ENCODE measurements at places on chromosomes 2 and 18.
A peak's percentile ranks its signal among the peaks of the same experiment; 100 is the strongest.

- no peak for DNase-seq
Measured at GRCh38 chr18:34261865-34262780, 37.4 kb upstream of the NOL4 start.

GRCh38 chr2:226558418-226558817 lies 241.2 kb downstream of the IRS1 start:
- DNase-seq: no peak

DNA sequence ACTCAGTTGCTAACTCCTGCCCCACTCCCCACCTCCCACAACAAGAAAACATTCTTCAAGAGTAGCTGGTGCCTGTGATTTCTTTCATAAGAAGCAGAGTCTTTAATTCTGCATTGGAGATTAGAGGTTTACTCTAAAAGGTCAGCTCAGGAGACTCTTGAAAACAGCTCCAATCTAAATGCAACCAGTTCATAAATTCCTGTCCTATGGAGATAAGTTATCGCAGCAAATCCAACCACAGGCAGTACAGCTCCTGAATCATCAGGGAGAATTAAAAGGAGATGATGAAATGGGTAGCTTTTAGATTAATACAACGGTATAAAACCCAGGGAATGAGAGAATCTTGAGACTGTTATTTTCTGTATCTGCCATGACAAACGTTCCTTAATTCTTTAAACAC lies 130.7 kb downstream of the SOCS6 start:
- no peak for DNase-seq

- no peak for DNase-seq
Measured at GRCh38 chr18:32346671-32347070, 124.0 kb downstream of the GAREM1 start.

DNA sequence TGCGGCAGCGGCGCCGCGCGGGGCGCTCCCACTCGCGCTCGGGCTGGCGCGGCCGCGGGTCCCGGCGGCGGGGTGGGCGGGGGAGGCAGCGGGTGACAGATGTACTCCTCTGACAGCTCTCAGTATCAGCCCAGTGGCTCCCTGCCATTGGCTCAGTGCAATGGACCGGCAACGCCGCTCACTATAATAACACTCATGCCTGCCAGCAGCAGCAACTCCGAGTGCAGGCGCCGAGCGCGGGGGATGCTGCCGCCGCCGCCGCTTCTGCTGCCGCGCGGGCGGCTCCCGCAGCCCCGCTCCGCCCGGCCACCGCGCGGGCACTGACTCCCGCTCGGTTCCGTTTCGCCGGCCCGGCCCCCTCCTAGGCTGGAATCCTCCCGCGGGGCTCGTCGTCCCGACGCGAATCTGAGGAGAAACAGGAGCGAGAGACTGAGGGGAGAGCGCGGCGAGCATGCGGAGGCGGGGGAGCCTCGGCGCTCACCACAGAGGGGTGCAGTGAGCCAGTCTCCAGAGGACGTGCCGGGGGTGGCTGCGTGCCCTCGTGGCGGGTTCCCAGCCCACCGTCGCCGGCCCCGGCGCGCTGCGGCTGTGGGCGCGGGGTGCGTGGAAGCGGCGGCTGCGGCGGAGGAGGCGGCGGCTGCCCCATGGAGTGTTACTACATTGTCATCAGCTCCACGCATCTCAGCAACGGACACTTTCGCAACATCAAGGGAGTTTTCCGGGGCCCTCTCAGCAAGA lies at the start of gene ZNF804A:
TSS of gene ZNF804A (plus strand) at position 214 of the 738 bp plus-strand sequence. CDS start at position 645, 431 bp downstream.
- DNase-seq: peak; percentile 5

DNA sequence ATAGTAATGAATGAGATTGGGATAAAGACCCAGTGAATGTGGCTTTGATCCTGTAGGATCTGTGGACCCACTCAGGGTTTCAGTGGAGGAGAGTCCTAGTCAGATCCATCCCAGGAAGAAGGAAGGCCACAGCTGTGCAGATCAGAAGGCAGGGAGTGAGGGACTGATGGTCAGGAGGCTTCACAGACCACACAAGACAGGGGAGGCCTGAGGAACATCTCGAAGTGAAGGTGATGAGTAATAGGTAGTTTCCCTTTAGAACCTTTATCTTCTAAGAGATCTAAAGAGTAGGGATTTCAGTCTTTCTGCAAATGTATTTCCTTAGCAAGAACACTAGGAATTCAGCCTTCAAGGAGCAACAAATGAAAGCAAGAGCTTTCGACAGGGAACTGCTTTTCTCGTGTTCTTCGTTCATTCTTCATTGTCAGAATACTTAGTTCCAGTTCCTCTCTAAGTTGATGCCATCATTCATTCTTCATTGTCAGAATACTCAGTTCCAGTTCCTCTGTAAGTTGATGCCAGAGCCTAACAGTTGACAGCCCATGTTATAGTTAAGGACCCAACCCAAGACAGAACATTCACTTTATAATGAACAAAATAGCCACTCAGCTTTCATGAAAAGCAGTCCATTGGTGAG lies 150.2 kb upstream of the EPAS1 start:
- no peak for DNase-seq

DNA sequence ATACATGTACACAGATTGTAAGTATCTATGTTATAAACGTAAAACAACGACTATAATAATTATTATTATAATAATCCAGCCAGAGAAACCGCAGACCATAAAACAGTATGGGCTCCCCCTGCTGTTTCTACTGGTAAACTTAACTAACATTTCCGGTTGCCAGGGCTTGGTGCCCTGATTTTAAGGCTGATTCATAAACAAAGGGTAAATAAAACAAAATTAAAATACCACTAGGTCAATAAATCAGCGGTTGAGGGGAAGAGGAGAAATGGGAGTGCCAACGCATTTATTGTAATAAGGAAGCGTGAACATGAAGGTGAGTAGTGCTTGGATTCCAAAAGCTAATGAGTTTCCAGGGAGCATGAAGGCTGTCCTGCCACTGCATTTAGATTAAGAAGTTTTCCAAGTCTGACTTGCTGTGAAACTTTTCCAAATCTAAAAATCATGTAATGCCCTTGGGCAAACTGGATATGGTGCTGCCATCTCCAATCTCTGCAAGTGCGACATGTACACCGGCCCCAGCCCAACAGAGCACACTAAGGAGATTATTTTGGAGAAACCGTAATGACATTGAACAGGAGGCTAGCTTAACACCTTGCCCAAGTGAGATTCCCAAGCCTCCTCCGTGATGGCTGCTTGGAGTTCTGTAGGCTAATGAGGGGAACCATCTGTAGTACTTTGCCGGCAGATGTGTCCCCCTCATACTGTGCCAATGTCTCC lies 50.7 kb upstream of the HNRNPA3 start:
- DNase-seq: no peak

- DNase-seq: no peak
Measured at GRCh38 chr2:144254342-144255235, 265.3 kb downstream of the ZEB2 start.

GRCh38 chr2:15905267-15905645 lies 35.1 kb upstream of the MYCN start:
- DNase-seq: no peak

- no peak for DNase-seq
Measured at GRCh38 chr2:129894616-129895015, 84.8 kb upstream of the RAB6C start.

DNA sequence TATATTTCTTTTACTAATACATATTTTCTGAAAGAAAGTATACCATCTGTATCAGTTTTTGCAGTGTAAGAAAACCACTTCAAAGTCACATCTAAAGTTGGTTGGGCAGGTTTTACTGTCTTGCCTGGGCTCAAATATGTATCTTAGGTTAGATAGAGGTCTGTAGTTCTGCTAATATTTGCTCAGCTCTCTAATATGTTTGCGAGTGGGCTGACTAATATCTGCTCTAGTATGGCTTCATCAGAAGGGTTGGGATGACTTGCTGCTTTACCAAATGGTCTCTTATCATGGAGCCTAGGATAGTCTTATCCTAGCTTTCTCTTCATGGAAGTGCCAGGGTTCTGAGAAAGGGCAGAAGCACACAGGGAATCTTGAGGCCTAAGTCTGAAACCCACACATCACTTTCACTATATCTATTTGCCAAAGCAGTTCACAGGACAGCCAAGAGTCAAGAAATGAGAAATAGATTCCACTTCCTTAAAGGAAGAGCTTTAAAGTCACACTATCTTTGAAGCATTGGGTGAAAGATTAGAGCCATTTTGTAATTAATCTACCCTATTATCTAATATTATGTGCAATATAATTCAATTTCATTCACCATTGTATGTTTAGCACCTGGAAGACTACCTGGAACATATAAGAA lies 610.0 kb downstream of the KCNJ3 start:
- no peak for DNase-seq

DNA sequence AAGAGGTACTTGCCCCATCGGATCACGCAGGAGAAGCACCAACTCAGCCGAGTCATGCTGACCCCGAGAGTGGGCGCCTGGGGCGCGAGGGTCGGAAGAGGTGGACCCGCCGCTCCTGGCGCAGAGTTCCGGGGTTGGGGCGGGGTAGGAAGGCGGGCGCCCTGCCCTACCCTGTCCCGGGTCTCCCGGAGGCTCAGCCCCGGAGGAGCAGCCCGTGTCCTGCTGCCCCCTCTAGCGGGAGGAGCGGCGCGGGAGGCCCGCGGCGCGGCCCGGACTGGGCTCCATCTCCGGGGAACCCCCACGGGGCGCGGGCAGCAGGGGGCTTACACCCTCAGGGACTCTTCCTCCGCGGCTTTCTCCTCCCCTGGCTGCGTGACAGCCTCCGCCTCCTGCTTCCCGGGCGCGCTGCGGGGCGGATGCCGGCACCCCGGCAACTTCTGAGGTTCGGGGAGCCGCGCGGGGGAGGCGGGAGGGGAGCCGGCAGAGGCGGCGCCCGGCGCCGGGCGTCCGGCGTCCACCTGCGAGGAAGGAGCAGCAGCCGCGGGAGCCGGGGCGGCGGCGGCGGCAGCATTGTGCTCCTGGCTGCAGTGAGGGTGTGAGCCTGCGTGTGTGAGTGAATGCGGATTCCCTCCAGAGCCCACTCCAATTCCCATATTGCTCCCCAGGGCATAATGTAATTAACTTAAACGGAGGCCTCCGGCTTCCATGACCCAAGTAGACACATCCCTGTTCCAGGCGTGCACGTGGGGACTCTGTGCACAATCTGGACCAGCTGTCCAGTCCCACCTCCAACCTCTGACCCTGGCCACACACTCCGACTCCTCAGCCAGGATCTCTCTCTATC lies 7.6 kb upstream of the TNS1 start:
- DNase-seq: peak; percentile 32

DNA sequence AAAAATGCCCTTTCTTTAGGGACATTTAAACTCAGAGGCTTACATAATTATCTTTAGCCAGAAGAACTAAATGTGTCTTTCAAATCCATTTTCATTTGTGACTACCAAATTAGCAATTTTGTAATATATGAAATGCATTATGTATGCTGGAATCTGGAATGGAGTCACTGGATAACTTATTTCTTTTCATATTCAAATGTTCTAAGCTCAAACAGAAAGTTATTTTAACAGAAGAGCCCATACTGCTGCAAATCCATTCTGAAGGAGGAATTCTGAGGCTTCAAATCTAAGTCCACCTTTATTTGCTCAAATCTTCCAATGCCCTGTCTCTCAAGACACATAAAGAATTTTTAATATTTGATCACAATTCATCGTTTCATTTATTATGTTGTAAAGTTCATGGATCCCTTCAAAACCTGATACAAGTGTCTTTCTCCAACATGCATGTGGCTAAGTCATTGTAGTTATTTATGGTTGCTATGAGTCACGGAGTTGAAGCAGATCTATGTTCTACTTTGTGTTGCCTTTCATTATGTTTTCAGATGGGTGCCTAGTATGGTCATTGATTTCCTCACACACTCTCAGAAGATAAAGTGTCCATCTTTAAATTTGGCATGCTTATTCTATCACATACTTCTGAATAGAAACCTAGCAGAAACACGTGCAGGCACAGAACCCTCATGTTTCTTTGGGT lies 214.8 kb upstream of the GCFC2 start:
- no peak for DNase-seq

DNA sequence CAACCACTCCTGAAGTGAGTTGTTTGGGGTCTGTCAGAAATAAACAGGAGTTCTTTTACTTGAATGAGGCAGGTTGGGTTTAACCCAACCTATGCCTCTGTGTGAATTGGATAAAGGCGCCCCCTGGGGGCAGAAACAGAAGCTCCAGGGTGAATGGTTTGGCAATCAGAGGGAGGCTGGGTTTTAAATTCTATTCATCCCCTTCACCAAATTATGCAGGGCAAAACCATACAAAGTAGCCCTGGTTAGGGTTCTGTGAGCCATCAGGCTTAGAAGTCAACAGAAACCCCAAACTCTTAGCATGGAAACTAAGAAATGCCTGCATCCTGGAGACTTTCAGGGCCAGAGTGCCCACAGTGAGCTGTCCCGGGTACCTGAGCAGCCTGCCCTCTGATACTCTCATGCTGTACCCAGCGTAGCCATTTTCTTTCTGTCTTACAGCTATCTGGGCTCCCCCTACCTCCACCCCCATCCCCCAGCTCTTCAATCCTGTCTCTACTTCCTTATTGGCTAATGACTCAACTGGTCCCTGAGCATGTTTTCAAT lies 241.5 kb downstream of the ICOS start:
- peak; percentile 76 for DNase-seq

- no peak for DNase-seq
Measured at GRCh38 chr18:49339146-49339545, 121.3 kb downstream of the DYM start.

DNA sequence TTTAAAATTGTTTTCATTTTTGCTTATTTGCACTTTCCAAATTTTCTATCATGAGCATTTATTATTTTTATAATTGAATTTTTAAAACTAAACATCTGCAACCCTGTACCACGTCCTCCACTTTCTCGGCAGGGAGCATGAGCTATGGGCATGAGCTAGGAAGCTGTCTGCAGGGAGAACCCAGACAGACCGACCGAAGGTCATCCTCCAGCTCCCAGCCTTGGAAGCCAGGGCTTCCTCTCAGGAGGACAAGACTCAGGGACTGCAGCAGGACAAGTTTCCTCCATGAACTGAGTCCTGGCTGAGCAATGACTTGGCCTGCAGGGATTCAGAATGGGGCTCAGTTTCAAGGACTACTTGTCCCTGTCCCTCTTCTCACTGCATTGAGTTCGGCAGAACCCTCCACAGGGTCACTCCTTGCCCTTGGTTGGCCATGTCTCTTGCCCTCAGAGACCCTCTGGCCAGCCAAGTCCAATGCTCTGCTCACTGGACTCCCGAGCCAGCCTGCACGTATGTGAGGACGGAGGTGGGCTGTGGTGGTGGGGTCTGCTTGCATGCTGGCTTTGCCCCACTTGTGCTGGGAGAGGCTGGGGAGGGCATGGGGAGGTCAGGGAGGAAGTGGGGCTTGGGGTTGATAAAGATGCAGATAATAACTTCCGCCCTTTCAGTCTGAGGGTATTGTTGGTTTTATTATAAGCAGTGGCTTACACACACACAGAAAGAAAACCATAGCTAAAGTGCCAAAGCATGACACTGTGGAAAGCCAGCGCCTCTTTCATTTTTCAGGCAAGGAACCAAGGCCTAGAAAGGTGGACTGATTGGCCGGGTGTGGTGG lies 6.6 kb downstream of the NMUR1 start:
- DNase-seq: no peak

DNA sequence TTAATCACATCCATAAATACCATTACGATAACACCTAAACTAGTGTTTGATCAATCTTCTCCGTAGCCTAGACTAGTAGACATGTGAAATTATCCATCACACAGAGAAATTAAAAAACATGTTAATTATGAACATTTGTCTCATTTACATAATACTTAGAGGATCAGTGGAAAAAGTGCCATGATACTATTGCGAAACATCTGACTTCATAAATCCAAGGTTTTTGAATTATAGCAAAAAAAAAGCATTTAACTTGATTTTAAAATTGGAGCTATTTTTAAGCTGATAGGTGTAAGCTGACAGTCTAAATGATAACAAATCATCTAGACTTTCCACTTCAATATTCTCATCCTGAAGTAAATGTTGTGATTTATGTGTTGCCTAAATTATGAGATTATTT lies 51.6 kb downstream of the CBLN2 start:
- no peak for DNase-seq

Measured in stimulated activated CD4-positive, alpha-beta T cell treated with anti-CD3 and anti-CD28 coated beads, Interleukin-4, amount 100 ng/mL, for 1 hour (primary cell).